Sciatic nerve (tissue), 2 donors: ENCODE measurements at places on chromosomes 16 and 17. TPM values are rescaled to one million over a fixed set of nuclear protein-coding genes. Genes with fewer than 3 reads are reported as not detected.

DNA sequence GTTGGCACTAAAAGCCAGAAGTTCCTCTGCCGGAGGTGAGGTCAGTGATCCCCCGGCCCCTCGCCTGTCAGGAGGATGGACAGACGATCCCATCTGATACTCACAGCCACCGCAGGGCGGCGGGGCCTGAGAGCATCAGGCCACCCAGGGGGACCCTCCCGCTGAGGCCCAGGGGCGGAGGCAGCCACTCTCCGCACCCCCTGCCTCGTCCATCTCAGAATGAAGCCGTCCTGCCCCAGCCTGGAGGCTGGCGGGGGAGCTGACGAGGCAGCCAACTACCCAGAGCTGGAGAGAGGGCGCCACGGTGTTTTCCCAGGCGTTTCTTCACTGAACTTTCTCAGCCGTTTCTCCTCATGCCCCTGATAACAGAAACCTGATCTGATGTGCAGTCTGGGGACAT is 22.6 kb downstream of the TPSD1 start:
- DNase-seq = no peak

DNA sequence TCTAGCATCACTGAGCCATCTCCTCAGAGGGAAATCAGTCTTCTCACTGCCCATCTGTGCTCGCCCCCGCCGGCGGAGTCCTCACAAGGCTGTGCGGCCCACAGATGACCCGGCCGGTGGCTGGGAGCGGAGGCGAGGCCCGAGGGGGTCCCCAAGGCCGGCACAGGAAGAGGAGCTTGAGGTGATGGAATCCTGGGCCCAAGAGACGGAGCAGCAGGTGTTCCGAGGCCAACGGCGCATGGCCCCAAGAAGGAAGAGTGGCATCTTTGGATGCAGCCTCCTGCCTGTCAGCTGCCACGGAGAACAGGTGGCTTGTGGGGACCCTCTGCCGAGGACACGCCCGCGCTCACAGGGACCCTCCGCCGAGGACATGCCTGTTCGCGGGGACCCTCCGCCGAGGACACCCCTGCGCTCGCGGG is 72.7 kb upstream of the GNG13 start:
- DNase-seq = no peak

SPNS2 gene
- 31.6 TPM for total RNA-seq

DNA sequence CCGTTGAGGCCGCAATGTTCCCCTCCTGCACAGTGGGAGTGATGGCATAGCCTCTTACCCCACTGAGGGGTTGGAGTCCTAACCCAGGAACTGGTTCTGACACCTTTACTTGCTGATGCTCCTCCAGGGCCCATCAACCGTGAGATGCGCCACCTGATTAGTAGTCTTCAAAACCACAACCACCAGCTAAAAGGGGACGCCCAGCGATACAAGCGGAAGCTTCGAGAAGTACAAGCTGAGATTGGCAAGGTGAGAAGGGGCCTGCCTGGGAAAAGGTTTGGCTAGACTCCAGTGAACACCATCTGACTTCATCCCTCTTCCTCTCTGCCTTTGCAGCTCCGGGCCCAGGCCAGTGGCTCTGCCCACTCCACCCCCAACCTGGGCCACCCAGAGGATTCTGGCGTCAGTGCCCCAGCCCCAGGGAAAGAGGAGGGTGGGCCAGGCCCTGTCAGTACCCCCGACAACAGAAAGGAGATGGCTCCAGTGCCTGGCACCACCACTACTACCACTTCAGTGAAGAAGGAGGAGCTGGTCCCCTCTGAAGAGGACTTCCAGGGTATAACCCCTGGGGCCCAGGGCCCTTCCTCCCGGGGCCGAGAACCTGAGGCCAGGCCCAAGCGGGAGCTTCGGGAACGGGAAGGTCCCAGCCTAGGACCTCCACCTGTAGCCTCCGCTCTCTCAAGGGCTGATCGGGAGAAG is 5.8 kb downstream of the RNF40 start:
- DNase-seq = no peak

- DNase-seq = peak; percentile 52
These were observed 8.5 kb downstream of the OSBPL7 start for GRCh38 chr17:47813077-47813476.

DNA sequence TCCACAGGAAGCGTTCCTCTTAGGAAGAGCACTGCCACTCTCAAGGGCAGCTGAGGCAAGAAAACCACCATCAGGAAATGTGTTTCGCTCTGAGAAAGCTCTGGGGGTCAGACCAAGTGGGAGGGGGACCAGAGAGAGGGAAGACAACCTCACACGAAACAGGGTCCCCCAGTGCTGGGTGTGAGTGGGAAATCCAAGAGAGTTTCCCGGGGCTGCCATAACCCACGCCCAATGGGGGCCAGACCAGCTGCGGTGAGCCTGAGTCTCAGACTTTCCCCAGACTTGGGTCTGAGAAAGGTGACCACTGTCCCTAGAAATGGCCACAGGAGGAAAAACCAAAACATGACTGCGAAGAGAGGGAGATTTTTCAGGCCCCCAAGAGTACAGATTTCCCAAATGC is 14.5 kb downstream of the DNAH17 start:
- DNase-seq = no peak

DNA sequence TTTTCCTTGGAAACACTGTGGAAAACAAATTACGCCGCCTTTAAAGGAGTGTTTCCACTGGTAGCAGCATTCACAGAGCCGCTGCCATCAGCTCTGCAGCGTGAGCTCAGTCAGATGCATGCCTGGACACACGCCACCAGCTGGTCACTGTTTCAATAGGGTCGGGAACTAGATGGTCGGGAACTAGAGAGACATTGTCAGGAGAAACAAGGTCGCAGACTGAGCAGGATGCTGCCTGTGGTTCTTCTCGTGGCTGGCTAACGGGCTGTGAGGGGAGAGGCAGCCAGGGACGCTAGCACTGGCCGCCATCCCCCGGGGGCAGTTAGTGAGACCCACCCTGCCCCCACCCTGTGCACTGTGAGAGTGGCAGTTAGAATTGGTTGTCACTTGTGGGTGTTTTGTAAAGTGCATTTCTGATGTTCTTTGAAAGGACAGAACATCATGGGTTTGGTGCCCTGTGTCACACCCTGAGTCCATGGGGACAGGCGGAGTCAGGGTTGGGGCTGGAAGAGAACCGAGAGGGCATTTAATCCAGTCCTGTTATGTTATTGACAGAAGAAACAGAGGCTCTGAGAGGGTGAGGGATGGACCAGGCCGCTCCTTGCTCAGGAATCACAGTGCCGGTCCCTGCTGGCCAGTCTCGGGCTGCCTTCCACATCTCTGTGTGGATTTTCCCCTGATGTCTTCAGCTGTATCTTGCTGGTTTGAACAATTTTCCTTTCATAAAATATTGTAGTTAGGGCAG is 86.3 kb downstream of the SPECC1 start:
- DNase-seq = peak; percentile 77

- no peak for DNase-seq
These were observed 190.1 kb upstream of the HS3ST4 start for GRCh38 chr16:25501530-25502255.

DNA sequence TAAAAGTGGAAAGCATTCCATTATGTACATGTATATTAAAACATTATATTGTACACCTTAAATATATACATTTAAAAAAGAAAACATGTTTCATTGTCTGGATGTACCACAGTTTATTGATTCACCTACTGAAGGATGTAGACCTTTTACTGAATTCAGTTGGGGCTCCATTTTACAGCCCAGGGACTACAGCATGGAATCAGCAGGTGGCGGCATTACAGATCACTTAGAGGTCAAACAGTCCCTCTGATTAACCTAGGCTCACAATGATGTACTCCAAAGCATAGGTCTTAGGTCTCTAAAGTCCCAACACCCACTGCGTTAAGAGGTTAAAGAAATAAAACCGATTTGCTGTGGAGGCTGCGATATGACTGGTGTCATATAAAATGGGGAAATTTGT is 490.9 kb downstream of the SHISA9 start:
- DNase-seq = no peak

GRCh38 chr17:33115366-33115765 is 123.7 kb downstream of the SPACA3 start:
- DNase-seq = no peak

DNA sequence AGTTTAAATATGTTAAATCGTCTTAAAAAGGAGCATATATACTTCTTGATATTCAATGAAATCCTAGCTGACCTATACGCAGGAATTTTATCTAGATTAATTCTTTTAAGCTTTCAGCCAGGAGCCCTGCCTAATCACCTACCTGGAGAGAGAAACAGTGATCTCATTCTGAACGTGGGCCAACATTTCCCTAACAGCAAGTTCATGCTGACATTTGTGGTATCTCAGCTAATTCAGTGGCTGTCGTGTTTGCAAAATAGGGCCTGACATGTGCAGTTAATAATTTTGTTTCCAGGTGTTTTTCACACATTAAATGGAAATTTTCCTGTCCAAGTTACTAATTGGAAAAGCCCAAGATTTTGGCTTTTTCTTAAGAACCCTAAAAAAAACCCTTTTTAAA is 17.4 kb downstream of the KRT24 start:
- DNase-seq = no peak

DNA sequence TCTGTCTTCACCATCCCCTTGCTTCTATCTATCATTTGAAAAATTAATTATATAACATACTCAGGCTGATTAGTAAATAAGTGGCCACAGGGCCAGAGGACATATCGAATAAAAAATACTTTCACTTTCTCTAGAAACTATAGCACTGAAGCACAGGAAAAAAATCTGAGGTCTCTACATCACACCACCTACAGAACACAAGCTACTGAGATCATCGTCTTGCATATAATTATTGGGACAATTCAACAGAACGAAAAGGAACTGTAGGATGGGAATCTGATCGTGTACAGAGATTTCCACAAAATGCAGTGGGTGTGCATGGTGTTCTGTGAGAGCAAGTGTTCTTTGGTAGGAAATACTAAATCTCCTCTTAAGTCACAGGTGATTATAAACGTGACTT is 289.6 kb upstream of the ERCC4 start:
- no peak for DNase-seq

GRCh38 chr17:44589316-44590071 is 32.2 kb downstream of the FZD2 start:
- DNase-seq = no peak

DNA sequence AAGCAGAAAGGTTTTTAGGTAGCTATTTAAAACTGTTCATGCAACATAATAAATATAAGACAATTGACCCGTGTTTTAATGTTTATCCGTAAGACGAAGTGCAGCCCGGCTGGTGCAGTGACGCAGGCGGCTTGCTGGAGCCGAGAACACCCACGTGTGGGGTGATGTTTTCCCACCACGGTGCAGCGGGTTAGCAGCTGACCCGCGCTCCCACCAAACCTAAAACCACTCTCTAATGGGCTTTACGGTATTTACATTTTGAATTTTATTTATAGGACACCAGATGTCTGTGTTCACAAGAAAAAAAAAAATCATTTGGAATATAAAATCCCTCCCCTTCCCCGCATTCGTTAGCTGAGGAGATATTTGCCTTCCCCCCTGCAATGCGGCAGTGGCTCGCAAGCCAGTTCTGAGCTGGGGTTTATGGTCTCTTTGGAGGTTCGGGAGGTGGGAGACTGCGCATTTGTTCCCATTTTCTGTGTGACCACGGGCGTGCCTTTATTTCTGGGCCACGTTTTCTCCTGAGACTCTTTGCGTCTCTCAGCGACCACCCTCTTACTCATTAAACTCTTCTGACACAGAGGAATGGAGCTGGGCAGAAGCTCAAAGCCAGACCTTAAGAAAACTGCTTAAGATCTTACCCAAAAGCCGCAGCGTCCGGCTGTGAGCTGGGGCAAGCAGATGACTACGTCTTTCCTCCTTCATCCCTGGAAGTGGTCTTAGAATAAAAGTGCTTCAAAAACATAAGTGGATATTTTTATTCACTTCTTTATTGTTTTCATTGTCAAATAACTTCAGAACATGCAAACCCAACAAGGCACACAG is 301.1 kb downstream of the IRF8 start:
- no peak for DNase-seq

KREMEN2 gene
- not detected for total RNA-seq

DNA sequence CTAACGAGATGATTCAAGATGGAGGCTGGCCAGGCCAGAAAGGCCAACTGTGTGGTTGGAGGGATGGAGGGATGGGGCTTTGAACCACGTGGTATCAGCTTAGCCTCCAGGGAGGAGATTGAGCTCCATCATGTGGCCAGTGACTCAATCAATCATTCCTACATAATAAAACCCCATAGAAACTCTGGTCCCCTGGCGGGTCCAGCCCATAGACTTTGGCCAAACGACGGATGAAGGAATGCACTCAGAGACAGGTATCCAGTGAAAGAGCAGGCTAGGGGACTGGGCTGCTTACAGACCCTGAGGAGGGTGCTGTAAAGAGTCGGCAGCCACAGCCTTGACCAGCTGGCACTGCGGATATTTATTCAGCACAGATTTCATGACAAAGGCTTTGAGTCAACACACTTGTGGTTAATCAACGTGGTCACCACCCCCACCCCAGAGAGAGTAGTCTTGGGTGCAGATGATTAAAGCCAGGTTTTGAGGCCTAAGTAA is 308.7 kb upstream of the TNRC6C start:
- DNase-seq = no peak

DNA sequence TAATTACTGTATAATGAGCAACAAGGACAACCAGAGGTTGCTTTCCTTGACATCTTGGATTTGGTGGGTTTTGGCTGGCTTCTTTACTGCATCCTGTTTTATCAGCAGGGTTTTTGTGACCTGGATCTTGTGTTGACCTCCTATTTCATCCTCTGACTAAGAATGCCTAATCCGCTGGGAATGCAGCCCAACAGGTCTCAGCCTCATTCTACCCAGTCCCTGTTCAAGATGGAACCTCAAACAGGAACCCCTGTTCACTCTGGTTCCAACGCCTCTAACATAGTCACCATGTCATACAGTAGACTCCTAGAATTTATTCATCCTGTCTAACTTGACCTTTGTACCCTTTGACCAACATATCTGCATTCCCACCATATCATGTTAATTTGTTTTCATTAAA is 183.8 kb upstream of the SOX9 start:
- DNase-seq = no peak

GRCh38 chr17:81291662-81292061 is 3.4 kb downstream of the SLC38A10 start:
- DNase-seq = peak; percentile 80

GRCh38 chr17:1038459-1039122 is 41.7 kb downstream of the TIMM22 start:
- DNase-seq = no peak

- DNase-seq = peak; percentile 88
These were observed 24.8 kb upstream of the MRPS23 start for GRCh38 chr17:57874434-57875289.

OR1E2 gene
- total RNA-seq = not detected

DNA sequence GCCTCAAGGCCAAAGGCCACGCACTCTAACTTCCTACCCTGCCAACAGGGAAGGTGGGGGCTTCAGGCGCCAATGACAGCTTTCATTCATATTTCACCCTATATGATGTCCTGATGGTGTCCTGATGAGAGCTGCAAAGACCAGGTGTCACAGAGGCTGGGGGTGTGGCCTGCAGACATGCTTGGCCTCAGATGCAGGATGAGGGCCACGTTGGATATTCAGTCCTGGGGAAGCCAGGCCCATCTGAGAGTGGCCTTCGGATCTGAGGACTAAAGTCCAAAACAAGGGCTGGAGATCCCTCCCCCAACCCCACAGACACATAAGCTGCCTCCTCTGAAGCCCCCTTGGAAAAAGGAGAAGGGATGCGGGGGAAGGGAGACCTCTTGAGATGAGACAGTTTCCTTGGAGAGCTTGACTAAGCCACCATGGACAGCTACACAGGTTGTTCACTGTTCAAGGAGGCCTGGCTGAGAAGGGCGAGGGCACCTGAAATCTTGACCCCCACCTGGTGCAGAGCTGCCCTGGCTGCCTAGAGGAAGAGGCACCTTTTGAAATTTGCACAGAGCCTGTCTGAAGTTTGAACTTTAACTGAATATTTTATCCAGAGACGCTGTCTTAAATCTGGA is 24.3 kb upstream of the GSG1L start:
- no peak for DNase-seq

GRCh38 chr17:36942631-36943125 is 5.4 kb downstream of the LHX1 start:
- DNase-seq = no peak

LPO gene
- total RNA-seq = not detected
